ENCODE measurements at places on chromosomes 3 and 15.

DNA sequence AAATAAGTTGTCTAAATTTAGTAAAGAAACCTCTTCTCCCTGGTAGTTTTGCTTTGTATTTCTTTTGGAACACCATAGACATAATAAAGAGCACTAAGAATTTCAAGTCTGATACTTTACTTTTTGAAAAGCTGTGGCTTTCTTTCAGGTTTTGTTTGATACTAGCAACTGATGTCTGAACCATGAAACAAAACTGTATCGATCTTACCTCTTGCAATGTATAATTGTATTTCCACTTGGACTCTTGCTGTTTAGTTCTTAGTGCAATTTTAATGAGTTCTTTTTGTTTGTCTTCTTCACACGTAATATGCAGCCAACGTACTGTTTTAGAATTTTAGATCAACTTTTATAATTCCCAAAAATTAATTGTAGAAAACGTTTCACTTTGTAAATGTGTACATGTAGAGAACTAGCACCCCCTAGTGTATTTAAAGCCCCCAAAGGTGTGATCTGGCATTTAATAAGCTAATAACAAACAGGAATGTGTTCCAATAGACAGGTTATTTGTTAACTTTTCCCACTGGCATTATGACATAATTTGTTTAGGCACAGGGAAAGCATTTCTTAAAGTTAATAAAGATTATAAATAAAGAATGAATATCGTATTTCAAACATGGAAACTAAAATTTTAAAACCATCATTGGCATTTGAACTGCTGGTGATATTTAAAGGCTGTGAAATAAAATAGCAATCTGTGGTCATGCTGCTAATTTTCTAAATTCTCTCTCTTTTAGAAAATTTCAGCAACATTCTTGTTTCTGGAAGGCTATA is 289.1 kb upstream of the DNAJC19 start:
- H3K4me3 ChIP-seq = no peak overlapping the region
- H3K27ac ChIP-seq = no peak overlapping the region
- DNase-seq = no peak
- H3K36me3 ChIP-seq = no peaks in the 10 kb centered on the region
- H3K4me1 ChIP-seq = no peaks in the 10 kb centered on the region

- H3K36me3 ChIP-seq = no peaks in the 10 kb centered on the region
- H3K27ac ChIP-seq = no peak overlapping the region
- DNase-seq = no peak
These were observed 75.9 kb upstream of the RASGRF1 start for GRCh38 chr15:79166311-79166955.

DNA sequence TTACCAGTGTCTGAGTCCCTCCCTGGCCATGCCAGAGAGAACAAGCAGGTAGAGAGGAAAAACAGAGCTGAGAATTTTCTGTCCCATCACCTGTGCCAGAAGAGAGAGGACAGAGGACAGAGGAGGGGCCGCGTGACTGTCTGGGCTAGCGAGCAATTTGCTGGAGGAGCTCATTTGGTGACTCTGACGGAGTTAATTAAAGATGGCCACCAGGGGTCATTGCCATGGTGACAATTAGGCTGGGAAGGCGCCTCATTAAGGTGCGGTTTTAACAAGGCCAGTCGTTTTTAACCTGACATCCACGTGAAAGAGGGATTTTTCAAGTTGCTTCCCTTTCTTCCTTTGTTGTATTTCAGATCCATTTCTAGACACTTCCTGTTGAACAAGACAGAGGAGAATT is 72.4 kb downstream of the RHCG start:
- DNase-seq = no peak

GRCh38 chr3:29465836-29466235 is 185.0 kb downstream of the RBMS3 start:
- no peaks in the 10 kb centered on the region for H3K4me1 ChIP-seq

DNA sequence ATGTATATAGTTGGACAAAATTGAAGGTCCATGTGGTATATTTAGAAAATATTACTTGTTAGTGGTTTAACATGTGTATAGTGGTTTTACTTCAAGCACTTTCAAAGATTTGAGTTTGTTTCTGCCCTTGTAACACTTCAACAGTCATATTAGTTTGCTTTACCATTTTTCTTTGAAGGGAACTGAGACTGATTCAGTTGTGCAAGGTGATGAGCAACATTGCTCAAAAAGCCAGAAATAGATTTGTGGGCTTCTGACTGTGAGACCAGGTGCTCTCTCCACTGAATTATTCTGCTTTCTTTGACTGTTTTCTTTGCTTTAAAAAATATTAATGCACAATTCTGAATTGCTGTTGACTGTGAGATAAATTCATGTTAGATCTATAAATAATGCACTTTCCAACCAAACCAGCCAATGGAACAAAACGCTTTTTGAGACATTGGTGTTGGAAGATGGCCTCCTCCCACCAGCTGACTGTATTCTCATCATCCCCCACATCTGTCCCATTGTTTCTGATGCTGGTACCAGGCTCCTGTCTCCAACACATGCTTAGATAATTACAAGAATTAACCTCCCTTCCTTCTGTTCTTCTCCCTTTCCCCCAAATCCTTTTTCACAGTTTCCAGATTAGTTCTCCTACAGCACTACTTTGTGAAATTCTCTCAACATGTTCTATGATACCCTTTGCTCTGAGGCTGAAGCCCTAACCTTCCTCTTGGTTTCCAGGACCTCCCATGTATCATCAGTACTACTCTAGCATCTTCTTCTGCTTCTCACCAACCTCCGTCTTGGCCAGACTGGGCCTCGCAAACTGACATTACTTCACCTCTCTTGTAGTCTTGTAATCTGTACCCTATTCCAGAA is 27.9 kb downstream of the PLCL2 start:
- H3K4me1 ChIP-seq = no peaks in the 10 kb centered on the region
- no peaks in the 10 kb centered on the region for H3K36me3 ChIP-seq
- DNase-seq = no peak
- H3K4me3 ChIP-seq = no peak overlapping the region
- no peak overlapping the region for H3K27ac ChIP-seq

DNA sequence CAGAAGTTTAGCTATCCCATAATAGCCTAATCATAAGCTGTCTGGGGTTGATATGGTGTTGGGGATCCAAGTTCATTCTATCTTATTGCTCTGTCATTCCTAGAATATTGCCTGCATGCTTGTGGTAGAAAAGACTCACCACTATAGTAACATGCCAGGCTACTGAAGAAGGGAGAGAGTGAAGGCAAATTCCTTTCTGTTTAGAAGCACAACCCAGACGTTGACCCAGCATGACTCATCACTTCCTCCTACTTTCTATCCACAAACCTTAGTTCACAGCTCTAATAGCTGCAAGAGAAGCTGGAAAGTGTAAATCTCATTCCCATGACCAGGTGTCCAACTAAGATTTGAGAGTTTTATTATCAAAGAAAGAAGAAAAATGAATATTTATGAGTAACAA is 57.8 kb upstream of the NMD3 start:
- no peaks in the 10 kb centered on the region for H3K36me3 ChIP-seq
- H3K4me3 ChIP-seq = no peak overlapping the region
- H3K4me1 ChIP-seq = no peaks in the 10 kb centered on the region
- no peaks in the 10 kb centered on the region for H3K27me3 ChIP-seq
- no peak for DNase-seq

DNA sequence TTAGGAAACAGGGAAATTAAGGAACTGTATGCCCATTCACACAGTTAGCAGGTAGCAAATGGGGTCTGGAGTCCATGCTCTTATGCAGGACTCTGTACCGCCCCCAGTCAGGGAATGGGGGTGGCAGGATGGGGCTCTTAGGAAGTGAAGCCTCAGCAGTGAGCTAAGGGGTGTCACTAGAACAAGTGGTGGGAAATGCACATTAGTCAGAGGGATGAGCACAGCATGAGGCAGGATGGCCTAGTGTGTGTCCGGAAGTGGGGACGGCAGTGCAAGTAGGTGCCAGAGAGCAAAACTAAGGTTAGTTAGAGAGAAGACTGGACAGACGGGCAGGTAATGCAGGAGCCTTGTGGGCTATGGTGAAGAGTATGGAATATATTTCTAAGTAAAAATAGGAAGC is 60.7 kb downstream of the ST3GAL6 start:
- H3K36me3 ChIP-seq = no peaks in the 10 kb centered on the region
- no peaks in the 10 kb centered on the region for H3K4me1 ChIP-seq
- H3K27me3 ChIP-seq = no peaks in the 10 kb centered on the region
- H3K27ac ChIP-seq = no peak overlapping the region
- DNase-seq = no peak
- H3K4me3 ChIP-seq = no peak overlapping the region

GRCh38 chr15:48040166-48040817 is 80.5 kb upstream of the SLC24A5 start:
- no peaks in the 10 kb centered on the region for H3K4me1 ChIP-seq
- no peak for DNase-seq
- no peaks in the 10 kb centered on the region for H3K27me3 ChIP-seq
- no peak overlapping the region for H3K27ac ChIP-seq

- no peaks in the 10 kb centered on the region for H3K36me3 ChIP-seq
- H3K27me3 ChIP-seq = no peaks in the 10 kb centered on the region
- DNase-seq = no peak
- no peak overlapping the region for H3K4me3 ChIP-seq
- H3K27ac ChIP-seq = no peak overlapping the region
- H3K4me1 ChIP-seq = peaks cover 7% of the 10 kb centered on the region
These were observed 54.5 kb downstream of the PSMD6 start for GRCh38 chr3:63968612-63969350.

GRCh38 chr15:97960364-97961066 is at the start of gene ARRDC4:
TSS of gene ARRDC4 (plus strand) at chr15:97960703. CDS start at chr15:97960862, 159 bp downstream.
- peaks cover 4% of the 10 kb centered on the region for H3K4me1 ChIP-seq
- H3K27ac ChIP-seq = peak within 1 kb of the TSS; percentile 91
- peak; percentile 100 for DNase-seq
- no peaks in the 10 kb centered on the region for H3K27me3 ChIP-seq
- no peaks in the 10 kb centered on the region for H3K36me3 ChIP-seq
- peak within 1 kb of the TSS; percentile 91 for H3K4me3 ChIP-seq

- H3K36me3 ChIP-seq = no peaks in the 10 kb centered on the region
- no peak for DNase-seq
- no peaks in the 10 kb centered on the region for H3K4me1 ChIP-seq
- no peak overlapping the region for H3K4me3 ChIP-seq
- H3K27me3 ChIP-seq = no peaks in the 10 kb centered on the region
These were observed 9.8 kb downstream of the ANKRD28 start for GRCh38 chr3:15787941-15788340.

GRCh38 chr3:150936693-150937092 is 31.5 kb upstream of the MINDY4B start:
- no peaks in the 10 kb centered on the region for H3K36me3 ChIP-seq
- no peak overlapping the region for H3K4me3 ChIP-seq
- no peak for DNase-seq

DNA sequence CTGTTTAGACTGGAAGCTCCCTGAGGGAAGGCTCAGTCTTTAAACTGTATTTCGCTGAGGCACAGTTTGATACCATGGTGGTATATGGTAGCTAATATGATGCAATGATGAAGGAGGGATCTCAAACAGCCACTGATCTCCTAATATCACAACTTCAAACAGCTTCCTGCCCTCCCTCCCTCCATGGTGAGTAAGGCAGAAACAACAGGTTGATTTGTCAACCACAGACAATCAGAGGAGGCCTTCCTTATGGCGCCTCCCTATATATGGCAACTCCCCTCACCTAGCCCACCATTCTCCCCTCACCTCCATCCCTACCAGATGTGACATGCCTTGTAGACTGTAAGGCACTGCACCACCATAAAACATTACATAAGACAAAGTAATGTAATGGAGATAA is 316.5 kb upstream of the ICE2 start:
- no peaks in the 10 kb centered on the region for H3K27me3 ChIP-seq
- H3K36me3 ChIP-seq = no peaks in the 10 kb centered on the region
- H3K4me1 ChIP-seq = no peaks in the 10 kb centered on the region
- DNase-seq = no peak

GRCh38 chr15:32677238-32677750 is 35.8 kb downstream of the SCG5 start:
- H3K27ac ChIP-seq = no peak overlapping the region
- no peak overlapping the region for H3K4me3 ChIP-seq
- no peaks in the 10 kb centered on the region for H3K36me3 ChIP-seq
- no peaks in the 10 kb centered on the region for H3K4me1 ChIP-seq
- no peak for DNase-seq

Measured in testis (tissue), 5 donors.